ENCODE measurements at places on chromosomes 4 and X.

- DNase-seq = no peak
These were observed 47.8 kb downstream of the FHDC1 start for GRCh38 chr4:152983774-152984411.

DNA sequence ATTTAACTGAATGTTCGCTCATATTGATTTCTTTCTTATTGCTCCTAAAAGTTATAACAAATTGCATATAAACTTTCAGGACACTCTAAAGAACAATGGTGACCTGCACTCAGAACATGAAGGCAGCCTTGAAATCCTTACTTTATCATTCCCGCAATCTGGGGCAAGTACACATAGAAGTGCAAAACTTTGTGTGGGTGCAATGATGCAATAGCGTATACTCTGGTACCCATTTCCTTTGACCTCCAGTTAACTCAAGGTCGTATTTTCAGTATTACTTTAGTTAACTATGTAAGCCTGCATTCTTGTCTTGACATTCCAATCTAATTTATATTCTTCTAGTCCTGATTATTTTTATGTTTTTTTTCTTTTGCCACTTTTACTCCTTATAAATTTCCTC lies 64.7 kb downstream of the C4orf46 start:
- DNase-seq = no peak

- no peak for DNase-seq
These were observed 1.2 kb downstream of the PRMT9 start for GRCh38 chr4:147682755-147683154.

- DNase-seq = no peak
These were observed 17.7 kb upstream of the STX18 start for GRCh38 chr4:4559596-4559995.

DNA sequence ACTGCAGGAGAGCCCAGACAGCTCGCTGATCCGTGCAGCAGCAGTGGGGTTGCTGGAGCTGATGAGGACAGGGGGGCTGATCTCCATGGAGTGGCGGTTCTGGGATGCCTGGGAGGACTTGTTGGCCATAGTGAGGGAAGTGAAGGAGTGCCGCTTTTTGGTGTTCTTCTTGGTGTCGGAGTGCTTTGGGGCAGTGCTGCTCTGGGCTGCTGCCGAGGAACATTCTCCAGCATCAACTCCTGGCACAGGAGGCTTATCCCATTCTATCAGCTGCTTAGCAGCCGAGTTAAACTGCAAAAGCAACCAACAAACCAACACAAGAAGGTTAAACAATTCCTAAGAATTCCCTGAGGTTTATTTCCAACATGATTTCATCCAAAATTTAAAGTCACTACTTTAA lies 126.3 kb upstream of the CBR4 start:
- DNase-seq = no peak

GRCh38 chr4:161714931-161715330 lies 448.9 kb downstream of the FSTL5 start:
- no peak for DNase-seq
